ENCODE measurements at places on chromosomes 7 and 10.

DNA sequence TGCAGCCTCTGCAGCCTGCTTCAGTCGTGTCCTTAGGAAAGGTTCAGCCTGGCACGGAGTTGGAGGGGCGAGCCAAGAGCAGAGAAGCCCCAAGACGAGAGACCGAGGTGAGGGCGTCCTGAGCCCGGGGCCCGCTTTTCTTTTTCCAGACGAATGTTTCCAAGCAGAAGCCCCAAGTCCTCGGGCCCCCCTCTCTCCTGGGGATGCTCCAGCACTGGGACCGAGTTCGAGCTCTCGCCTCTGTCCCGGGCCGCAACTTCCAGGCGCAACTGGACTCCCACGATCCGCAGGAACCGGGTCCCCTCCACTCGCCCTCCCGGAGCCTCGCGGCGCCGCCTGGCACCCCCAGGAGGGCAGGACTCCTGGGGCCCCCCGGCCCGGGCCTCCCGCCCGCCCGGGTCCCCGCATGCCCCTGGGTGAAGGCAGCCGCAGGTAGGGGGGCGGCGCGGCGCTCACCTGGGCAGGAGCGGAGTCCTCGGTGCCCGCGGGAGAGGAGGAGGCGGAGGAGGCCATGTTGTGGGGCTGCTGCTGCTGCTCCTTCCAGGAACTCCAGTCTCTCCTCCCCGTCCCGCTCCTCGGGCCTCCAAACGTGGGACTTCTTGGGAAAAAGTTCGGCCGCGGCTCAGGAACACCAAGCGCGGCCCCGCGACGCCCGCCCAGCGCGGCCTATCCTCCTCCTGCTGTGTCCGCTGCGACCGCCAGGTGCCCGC lies 45.3 kb upstream of the CDK1 start:
- no peak for DNase-seq

GRCh38 chr7:131039355-131039762 lies 288.3 kb upstream of the MKLN1 start:
- no peak for DNase-seq

- no peak for DNase-seq
These were observed 181.8 kb upstream of the KIAA1217 start for GRCh38 chr10:24027107-24027506.

DNA sequence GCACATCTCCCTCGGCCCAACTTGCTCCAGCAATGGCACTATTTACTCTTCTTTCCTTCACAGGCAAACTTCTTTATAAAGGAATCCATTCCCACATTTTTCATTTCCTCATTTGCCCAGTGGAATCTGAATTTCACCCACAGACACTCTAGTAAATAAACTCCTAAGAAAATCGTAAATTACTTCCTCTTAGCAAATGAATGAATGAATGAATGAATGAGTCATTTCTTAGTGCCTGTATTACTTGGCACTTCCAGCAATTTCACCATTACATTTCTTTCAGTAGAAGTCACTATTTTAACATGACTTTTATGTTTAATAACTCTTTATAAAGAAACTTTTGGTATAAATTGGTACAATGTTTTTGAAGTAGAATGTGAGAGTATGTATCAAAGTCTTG lies 55.7 kb downstream of the DDC start:
- no peak for DNase-seq

DNA sequence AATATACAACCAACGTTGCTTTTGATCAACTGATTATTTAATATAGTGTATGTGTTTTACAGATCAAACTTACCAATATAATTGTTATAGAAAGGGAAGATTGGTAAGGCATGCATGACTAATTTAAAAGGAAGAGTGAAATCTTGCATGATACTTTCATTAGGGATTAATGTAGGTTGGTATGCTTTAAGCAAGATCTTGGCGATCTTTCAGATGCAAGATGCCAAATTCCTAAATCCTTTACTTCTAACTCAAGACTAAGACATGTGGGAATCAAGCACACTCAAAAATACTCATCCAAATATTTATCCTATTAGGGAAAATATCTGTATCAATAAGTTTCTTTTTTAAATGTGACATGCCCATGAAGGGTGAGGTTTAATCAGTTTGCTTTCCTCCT lies 321.4 kb upstream of the MEOX2 start:
- DNase-seq, result no peak

- DNase-seq, result no peak
These were observed 60.1 kb downstream of the CFAP46 start for GRCh38 chr10:132882069-132882951.

- no peak for DNase-seq
These were observed 243.6 kb downstream of the KCNMA1 start for GRCh38 chr10:77393821-77394501.

DNA sequence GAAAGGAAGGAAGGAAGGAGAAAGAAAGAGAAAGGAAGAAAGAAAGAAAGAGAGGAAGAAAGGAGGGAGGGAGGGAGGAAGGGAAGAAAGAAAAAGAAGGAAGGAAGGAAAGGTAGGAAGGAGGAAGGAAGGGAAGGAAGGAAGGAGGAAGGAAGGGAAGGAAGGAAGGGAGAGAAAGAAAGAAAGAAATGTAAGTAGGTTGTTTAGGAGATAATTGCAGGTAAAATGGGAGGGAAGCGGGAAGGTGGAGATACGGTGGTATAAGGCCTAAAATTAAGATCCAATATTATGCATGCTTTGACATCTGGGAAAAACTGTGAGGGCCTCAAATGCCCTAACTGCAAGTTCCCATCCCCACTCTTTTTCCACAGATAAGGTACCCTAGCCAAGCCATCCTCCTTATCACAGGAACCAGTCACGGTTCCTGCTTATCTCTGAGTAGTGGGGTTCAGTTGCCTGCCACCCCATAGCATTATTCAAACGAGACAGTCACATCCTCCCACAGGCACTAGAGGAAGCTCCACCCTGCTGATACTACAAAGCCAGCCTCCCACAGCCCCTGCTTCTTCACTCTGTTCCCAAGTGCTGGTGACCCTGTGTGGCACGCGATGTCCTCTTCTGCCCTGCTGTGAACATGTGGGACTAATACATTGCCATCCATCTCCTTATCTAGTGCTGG lies 28.7 kb downstream of the ST8SIA6 start:
- no peak for DNase-seq

GRCh38 chr10:126849646-126850045 lies 55.6 kb upstream of the DOCK1 start:
- DNase-seq, result no peak
